Progenitor cell of endocrine pancreas (in vitro differentiated cells): ENCODE measurements at places on chromosomes 16 and 17.

DNA sequence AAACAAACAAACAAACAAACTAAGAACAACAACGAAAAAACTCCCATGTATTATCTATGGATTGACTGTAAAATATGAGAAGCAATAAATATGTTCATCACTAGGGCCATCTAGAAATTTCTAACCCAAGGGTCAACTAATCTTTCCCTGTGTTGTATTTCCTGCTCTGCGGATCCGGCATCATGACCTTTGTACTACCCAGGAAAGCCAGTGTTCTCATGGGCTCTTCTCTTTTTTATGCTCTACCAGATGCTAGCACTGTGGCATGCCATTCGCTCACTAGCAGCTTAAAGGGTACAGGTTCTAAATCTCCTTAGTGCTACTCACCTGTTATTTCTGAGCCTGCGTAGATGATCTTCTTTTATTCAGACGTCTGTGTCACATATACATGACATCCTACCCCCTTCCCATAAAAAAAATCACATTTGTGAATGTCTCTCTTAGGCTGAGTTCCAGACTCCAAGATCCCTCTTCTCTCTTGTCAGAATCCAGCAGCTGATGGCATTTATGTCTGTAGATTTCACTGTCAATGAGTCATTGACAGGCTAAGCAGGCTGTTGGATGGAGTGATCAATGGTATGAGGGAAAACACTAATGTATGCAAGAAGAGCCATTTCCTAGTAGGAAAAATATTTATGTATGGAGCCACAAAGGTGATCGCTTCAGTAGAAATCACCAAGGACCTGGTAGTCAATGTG is 100.0 kb downstream of the WWOX start:
- DNase-seq: no peak

GRCh38 chr17:58786586-58787295 is 31.1 kb downstream of the PPM1E start:
- no peak for DNase-seq

- DNase-seq: no peak
These were observed 7.7 kb upstream of the TEKT3 start for GRCh38 chr17:15349119-15349518.

DNA sequence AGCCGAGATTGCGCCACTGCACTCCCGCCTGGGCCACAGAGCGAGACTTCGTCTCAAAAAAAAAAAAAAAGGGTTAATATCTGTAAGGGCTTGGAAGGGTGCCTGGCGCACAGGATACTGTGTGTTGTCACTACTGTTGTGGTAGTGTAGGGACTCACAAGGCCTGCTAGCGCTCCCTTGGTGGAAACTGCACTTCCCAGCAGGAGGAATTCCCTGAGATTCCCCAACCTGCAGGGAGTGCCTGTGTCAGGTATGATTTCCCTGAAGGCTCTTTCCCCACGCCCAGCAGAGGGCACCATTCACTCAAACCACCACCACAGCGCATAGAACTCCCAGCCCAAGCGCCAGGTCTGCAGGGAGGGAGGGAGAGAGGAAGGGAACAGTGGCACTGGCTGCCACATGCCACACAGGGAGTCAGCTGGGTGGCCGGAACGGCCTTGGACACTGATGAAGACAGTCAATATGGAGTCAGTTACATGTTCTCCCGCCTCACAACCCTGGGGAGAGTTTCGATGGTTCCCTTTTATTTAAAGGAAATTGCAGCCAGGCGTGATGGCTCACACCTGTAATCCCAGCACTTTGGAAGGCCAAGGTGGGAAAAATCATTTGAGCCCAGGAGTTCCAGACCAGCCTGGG is 32.7 kb upstream of the CDH1 start:
- peak; percentile 67 for DNase-seq
